ENCODE measurements at places on chromosomes 4 and X.

DNA sequence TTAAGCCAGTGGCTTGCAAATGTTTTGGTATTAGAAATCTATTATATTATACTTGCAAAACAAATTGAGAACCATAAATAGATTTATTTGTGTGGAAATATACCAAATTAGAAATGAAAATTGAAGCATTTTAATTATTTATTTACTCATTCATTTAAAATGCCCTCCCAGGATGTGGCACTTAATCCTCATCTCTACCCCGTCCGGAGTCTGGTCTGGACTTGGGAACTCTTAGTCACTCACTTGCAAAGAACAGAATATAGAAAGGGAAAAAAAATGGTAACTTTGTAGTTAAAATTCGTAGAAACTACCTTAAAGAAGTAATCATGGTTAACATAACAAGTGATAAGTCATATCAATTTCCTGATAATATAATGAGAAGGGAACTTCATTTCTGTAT, 775.9 kb upstream of the INTU start:
- DNase-seq = no peak

DNA sequence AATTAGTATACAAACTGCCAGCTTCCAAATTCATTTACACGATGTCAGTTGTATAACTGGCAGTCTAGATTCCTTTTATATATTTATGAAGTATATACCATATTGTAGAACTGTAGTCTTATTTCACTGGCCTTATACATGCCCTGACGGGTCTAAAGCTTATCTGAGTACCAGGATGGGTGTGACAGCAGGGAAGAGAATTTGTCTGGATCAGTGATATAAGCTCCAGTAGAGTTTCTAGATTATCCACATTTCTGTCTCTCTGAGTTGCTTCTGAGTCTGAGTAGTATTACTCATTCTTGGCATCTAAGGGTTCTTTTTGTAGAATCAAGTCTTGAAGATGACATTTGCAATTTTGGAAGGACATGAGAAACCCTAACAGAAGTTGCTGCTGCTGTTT, 101.3 kb downstream of the RPA4 start:
- no peak for DNase-seq

DNA sequence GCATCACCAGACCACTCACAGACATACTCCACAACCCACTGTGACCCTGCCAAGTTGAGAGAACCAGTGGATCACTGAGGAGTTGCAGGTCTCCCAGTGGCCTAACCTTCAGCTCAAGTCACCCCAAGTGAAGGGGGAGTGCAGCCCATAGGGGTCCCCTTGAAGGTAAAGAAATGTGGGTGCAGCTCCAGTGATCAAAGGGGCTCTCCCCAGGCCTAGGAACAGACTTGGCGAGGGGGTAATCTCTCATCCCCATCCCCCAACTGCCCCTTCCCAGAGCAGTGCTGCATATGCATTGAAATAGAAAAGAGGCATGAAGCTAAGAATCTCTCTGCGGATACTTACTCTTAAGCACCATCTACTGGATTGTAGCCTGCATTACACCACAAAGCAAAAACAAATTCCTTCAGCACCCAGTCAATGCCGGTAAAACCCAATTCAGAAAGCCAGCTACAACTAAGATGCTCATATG, 27.0 kb downstream of the MAGEE1 start:
- DNase-seq = peak; percentile 1

DNA sequence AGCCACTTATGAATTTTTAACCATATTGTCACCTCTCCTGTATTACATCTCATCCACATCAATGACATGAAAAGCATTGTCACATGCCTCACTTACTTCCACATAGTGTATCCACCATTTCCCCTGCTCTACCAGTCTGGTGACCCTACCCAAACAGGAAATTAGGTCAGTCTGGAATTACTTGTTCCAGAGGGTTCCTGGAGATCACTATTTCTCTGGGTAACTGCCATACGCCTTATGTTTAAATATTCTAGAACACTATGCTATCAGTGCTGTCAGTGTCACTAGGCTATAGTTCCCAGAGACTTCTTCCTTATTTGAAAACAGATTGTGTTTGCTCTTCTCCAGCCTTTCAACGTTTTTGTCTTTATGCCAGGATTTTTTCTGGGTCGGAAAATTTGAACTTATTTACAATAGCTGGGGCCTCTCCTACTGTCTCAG, 15.0 kb downstream of the SRPX2 start:
- no peak for DNase-seq

DNA sequence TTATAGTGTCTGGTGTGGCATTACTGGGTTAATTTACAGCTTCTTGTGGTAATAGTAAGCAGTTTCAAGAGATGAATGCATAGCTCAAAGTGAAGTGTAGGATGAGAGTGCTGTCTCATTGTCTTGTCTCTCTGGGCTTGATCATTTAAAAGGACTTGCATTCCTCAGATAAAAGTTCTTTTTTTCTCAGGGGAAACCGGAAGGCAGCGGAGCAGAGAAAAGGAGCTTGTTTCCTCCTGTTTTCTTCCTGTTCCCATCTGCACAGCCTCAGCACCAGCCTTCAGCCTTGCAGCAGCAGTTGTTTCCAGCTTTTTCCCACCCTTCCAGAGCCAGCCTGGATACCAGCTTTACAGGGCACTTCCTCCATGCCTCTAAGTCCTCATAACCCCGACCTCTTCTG, 61.4 kb upstream of the LGI2 start:
- no peak for DNase-seq

GRCh38 chr4:147194604-147195003, 248.9 kb upstream of the TTC29 start:
- no peak for DNase-seq

- DNase-seq = no peak
Observed at GRCh38 chrX:9333873-9334560, 130.8 kb upstream of the TBL1X start.

DNA sequence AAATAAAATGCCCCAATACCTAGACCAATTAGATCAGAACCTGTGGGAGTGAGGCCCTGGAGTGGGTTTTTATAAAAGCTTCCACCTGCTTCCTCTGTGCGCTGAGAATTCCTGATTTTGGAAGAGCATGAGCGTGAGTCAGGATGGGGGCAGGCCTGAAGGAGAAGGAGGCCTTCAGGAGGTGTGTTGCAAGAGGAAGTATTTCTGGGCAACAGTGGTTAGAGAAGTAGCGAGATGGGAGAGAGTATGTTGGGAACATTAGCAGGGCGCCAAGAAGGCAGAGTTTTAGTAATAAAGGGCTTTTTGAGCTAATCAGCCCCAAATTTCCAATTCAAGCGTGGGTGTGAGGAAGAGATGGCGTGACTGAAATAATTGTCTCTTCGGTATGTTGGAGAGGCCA, 349.8 kb downstream of the UNC5C start:
- no peak for DNase-seq

GRCh38 chr4:105153749-105154148, 7.1 kb downstream of the TET2 start:
- DNase-seq = no peak

- DNase-seq = no peak
Observed at GRCh38 chr4:80788798-80789197, 241.7 kb upstream of the BMP3 start.

GRCh38 chr4:118918388-118918787, 29.7 kb downstream of the SYNPO2 start:
- no peak for DNase-seq

- DNase-seq = no peak
Observed at GRCh38 chr4:173626277-173626676, 96.2 kb upstream of the HAND2 start.

GRCh38 chr4:149708513-149709130, 107.0 kb downstream of the IQCM start:
- DNase-seq = no peak

DNA sequence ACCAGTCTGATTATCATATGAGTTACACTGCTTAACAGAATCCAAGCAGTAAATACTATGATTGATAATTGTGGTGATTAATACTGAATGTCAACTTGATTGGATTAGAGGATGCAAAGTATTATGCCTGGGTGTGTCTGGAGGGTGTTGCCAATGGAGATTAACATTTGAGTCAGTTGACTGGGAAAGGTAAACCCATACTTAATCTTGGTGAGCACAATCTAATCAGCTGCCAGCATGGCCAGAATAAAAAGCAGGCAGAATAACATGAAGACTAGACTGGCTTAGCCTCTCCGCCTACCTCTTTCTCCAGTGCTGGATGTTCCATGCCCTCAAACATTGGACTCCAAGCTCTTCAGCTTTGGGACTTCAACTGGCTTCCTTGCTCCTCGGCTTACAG, 961.3 kb downstream of the ADGRL3 start:
- no peak for DNase-seq

DNA sequence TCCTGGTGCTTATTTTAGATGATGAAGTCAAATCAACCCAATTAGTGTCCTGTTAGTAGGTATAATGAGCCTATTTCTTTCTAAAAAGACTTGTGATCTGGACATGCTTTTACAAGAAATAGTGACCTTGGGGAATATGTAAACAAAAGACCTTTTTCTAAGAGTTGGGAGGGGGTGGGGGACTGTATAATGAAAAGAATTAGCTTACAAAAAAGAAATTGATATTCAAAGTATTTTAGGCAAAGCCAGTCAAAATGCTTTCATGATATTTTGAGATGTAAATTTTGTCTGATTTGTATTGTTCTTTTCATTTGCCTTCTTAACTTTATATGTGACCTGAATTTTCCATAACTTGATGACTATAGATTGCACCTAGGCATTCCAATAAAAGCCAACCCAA, 114.6 kb downstream of the DCTD start:
- no peak for DNase-seq

DNA sequence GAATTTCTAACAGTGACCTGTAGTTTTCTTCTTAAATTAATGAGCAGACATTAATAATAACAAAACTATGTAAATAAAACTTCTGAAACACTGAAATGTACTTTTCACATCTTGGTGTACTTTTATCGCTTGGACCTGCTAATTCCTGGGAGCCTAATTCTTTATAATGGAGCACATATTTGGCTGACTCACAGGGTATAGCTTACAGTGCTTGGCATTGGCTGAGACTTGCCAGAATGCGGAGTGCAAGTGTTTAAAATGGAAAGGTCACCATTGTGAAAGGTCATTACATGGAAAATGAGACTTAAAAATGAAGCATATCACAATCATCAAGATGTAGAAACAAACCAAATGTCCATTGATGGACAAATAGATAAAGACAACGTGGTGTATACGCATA, 137.3 kb upstream of the PDLIM3 start:
- no peak for DNase-seq

- no peak for DNase-seq
Observed at GRCh38 chrX:132563976-132564375, 75.1 kb upstream of the MBNL3 start.

DNA sequence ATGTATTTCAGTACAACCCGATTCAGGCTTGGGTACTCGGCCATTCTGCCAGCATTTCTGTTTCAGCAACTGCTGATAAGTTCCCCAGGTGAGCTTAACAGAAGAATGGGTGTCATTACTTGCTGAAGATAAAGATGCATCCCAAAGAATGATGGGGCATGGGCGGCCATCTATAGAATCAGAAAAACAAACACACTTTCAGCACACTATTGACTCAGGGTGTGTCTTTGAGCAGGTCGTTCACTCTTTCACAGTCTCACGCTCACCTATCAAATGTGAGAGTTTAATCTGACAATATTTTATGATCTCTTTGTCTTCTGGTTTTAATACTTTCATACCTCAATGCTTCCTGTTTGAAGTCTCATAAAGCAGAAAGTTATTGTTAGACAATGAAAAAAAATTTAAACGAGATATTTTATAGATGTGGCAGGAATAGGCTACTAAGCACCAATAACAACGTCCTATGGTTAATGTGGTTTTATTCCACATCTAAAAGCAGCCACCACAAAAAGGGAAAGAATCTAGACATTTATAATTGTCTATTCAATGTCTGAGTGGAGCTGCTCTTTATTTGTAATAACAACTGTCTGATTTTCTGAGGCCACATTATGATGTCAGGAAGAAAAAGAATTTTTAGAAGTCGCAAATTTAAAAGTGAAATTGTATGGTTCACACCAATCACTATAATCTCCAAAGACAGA, 17.0 kb downstream of the GASK1B start:
- no peak for DNase-seq

- DNase-seq = no peak
Observed at GRCh38 chr4:181249031-181249430, 994.2 kb upstream of the TENM3 start.

GRCh38 chrX:45757272-45757671, 556.6 kb upstream of the DIPK2B start:
- no peak for DNase-seq

DNA sequence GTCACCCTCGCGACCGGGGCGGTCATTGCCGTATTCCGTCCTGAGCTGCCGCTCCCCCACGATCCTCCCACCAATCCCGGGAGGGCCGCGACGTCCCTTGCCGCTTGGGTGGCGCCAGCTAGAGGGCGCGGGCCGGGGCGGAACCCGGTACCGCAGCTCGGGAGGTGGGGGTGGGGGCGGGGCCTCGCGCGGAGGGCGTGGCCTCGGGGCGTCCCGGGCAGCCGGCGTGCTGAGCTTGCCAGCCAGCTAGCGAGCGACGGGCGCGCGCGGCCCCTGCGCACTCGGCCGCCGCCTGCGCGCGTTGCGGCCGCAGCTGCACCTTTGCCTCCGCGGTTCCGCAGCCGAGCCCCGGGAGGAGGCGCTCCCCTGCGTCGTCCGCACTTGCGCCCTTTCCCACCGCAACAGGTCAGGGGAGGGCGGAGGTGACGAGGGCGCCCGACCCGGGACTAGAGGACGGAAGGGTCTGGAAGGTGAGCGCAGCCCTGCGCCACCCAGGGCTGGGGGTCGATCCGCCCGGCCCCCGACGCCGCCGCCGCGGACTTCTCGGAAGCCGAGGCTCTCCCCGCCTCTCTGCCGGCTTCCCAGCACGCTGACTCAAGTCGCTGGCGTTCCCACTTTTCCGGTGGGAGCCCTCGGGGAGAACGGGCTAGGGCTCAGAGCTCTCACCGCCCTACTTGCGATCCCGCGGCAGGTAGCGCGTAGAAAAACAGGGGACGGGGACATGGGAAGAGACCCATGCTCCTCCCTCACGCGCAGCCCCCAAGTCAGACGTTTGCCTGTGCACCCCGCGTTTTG, at the start of gene AFF1:
TSS of gene AFF1 (plus strand) at position 241 of the 795 bp plus-strand sequence. CDS start 13,523 bp downstream, outside the sequence.
- DNase-seq = no peak

DNA sequence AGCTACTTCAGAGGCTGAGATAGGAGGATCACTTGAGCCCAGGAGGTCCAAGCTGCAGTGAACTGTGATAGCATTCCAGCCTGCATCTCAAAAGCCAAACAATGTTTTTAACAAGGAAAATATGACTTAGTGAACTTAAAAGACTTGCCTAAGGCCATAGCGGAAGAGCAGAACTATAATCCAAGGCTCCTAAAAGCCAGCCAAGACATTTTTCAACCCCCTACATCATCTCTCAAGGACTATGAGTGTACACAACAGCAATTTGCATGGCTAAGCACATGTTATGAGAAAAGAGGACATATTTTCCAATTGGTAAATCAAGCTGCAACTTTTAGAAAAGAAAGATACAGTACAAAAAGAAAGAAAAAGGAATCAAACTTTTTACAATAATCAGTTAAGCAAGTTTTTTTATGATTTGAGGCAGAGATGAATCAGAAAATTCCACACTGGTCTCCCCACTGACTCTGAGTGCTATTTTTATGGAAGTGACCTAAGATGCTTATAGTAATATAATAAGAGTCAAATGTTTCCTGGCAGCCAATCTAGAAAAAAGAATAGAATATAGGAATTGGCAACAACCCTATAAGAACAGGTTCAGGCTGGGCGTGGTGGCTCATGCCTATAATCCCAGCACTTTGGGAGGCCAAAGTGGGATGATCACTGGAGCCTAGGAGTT, 9.8 kb upstream of the ACOT9 start:
- no peak for DNase-seq
